Activated naive CD8-positive, alpha-beta T cell treated with anti-CD3 and anti-CD28 coated beads for 36 hours (primary cell): ENCODE measurements at places on chromosomes 4 and X.

- no peak for DNase-seq
Observed at GRCh38 chr4:53644607-53645006, 53.3 kb upstream of the LNX1 start.

GRCh38 chr4:4709736-4710135 is 149.7 kb upstream of the MSX1 start:
- no peak for DNase-seq

DNA sequence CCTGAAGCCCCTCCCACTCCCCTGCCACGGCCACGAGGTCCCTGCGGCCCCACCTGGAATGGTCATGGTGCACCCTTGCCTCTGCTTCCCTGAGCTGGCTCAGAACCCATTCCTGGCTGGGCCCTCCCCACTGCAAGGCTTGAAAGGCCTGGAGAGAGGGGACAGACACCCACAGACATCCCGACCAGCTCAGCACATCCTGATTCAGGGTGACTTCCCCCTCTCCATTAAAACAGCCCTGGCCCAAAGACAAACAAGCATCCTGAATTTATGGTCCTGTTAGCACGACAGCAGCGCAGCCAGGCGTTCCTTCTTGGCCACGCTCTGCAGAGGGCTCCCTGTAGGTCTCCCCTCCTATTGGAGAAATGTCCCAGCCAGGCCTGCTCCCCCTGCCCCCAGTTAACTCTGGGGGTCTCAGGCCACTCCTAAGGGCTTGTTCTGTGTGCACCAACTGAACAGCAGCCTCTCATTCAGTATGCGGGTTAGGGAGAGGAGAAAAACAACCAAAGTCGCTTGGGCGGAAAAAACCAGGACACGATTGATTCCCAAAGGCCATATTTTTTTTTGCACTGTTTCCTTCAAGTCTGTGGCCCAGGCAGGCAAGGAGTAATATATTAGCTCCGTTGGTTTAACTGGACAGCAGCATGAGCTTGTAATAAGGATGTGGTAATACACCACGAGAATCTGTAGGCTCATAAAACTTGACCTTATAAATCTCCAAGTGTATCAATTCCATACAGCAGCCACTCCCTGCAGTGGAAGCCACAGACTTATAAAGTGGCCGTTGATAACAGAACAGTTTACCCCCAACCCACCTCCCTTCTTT is 106.7 kb upstream of the MSX1 start:
- no peak for DNase-seq

DNA sequence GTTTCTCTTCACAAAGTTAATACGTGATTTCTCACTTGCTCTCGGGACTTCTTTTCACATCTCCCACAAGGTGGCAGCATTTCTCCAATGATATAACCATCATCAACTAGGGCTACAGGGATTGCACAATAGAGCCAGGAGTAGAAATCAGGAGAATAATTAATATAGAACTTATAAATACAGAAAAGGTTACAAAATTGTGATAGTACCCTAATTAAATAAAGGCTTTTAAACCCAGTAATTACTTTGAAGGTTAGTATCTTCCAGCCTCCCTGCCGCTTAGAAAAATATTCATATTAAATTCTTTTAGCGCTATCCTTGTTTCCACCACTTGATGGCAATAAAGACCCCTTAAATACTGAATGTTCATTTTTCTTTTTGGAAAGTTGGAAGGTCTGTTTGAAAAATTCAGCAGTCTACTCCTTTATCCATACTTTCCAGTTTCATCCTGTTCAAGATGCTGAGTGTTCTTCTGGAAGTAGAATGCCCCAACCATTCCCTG is 65.8 kb downstream of the RASGEF1B start:
- DNase-seq, result peak; percentile 13

DNA sequence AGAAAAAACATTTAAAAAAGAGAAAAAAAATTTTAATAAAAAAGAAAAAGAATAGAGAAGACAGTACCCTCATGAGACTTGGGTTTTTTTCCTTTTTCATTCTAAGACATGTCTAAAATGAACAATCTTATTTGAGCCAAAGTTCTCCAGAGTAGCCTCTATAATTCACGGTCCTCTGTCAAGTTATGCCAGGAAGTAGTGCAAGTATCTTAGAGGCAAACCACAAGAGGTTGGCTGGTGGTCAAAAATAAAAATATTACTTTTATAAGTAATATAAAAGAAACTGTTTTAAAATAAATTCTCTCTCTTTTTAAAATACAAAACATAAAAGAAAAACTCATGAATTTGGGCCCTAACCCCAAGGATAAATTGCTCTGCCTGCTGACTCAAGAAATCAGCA is 26.5 kb downstream of the HNRNPDL start:
- no peak for DNase-seq

GRCh38 chrX:63967551-63967950 is 182.5 kb upstream of the ARHGEF9 start:
- DNase-seq, result no peak

DNA sequence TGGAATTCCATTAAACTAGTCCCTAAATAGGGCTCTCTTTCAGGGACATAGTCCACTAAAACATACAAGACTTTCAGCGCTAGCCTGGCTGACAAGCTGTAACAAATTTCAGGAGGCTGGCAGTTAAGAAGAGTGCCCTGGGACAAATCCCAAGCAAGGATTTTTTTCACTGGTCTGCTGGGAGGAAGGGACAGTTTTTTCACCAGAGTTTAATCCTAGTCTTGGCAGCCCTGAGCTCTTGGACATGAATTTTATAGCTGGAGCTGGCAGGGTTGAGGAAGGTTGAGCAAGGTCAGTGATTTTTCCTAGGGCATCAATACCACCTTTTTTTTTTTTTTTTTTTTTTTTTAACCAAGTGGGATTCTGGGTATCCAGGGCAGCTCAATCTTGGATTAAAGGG is 184.4 kb downstream of the SH2D1A start:
- no peak for DNase-seq

DNA sequence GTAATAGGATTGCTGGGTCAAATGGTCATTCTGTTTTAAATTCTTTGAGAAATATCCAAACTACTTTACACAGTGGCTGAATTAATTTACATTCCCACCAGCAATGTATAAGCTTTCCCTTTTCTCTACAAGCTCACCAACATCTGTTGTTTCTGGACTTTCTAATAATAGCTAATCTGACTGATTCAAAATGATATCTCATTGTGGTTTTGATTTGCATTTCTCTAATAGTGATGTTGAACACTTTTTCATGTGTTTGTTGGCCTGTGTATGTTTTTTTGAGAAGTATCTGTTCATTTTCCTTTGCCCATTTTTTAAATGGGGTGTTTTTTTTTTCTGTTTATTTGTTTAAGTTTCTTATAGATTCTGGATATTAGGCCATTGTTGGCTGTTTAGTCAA is 659.0 kb upstream of the GNPDA2 start:
- no peak for DNase-seq

GRCh38 chrX:25665431-25665830 is 472.7 kb upstream of the MAGEB18 start:
- no peak for DNase-seq

DNA sequence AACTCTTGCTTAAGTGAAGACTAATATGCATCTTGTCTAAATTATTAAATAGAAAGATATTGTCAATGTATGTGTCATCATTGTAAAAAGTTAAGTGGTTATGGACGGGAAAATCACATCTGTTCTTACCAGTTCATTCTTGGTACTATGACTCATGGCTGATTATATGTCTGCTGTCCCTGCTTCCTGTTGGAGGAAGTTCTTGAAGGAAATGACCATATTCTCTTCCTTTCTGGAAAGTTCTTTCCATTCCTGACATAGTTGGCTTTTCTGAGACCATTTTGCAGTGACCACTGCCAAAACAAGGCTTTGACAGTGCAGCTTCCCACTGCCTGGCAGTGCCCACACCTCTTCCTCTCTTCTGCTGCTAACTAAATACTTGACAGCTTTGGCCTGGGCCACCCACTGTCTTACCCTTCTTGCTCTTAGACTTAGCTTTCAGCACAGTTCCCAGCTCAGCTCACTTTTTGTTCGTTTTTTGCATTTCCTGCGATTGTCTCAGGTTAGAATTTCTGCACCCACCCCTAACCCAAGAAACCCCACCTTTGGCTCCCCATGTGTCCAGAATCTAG is 13.2 kb upstream of the CLDN24 start:
- DNase-seq, result no peak

- DNase-seq, result no peak
Observed at GRCh38 chr4:186161138-186161537, 30.2 kb upstream of the CYP4V2 start.

DNA sequence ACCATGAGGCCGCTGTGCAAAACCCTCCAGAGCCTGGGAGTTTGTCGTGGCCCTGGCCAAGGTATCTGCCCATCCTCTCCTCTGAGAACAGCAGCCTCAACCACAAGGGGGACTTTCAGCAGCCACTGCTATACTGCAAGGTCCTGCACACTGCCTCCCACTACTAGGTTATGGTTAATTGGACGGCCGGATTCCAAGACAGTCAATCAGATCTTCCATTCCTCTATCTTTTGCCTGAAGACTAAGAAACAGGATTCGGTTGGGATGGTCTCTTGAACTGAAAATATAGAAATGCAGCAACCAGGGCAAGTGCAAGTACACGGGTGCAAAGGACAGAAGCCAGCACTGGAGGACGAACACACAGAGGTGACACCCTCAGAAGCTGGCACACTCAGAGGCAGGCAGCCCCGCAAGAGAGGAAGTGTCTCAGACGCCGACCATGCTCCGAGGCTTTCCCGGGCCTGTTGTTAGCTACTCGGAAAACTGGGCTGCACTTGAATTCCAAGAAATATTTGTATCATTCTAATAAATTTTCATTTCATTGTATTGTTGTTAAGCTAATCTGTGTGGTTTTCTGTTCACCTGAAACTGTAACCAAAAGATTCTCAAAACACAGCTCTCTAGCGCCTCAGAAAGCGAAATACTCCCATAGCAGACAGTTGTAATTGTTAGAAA is 63.3 kb downstream of the AFAP1 start:
- peak; percentile 34 for DNase-seq

DNA sequence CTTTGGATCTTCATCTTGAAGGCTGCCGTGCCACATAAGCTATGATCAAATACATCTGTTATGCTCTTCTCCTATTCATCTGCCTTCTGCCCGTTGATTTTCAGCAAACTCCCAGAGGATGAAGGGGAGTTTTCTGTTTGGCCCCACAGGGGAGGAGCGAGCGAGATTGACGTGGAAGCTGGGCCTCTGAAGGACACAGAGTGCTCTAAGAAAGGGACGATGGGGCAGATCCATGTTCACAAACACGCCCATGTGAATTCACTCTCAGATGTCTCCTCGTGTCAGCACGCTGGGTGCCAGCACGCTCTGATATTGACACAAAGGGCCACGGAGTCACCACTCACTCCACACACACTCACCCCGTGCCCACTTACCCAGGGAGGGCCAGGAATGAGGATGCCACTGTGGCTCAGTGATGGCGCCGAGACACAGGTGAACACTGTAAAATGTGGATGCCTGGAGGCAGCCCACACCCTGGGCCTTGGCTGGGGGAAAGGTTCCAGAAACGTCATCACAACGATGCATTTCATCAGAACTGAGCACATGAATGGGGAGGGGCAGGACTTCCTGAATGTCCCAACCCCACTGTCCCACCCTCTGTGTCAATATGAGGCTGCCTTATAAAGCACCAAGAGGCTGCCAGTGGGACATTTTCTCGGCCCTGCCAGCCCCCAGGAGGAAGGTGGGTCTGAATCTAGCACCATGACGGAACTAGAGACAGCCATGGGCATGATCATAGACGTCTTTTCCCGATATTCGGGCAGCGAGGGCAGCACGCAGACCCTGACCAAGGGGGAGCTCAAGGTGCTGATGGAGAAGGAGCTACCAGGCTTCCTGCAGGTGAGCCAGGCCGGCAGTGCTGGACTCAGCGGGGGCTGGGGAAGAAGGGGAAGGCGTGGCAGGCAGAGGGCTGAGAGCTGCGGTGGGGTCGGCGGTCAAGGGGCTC is at the start of gene S100P:
S100P (plus strand) TSS at position 648 of the 946 bp plus-strand sequence; CDS start at position 703, 55 bp downstream.
- no peak for DNase-seq

DNA sequence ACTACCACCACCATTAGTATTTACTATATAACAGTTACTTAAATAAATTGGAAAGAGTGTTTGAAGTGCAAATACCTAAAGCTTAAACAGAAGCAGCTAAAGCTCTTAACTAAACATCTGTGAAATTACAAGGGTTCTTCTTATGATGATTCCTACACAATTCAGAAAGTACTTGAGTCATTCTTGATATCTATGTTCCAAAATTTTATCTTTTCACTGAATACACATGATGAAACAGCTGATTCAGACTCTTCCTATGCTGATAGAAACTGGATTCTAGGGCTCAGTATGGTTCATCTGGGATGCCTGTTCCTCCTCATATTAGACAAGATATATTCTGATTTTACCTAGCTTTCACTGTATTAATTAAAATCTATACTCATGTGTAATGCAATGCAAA is 13.6 kb downstream of the EREG start:
- no peak for DNase-seq

- no peak for DNase-seq
Observed at GRCh38 chr4:48028696-48029095, 12.1 kb downstream of the NIPAL1 start.

GRCh38 chr4:16685536-16685935 is 212.9 kb downstream of the LDB2 start:
- DNase-seq, result no peak

DNA sequence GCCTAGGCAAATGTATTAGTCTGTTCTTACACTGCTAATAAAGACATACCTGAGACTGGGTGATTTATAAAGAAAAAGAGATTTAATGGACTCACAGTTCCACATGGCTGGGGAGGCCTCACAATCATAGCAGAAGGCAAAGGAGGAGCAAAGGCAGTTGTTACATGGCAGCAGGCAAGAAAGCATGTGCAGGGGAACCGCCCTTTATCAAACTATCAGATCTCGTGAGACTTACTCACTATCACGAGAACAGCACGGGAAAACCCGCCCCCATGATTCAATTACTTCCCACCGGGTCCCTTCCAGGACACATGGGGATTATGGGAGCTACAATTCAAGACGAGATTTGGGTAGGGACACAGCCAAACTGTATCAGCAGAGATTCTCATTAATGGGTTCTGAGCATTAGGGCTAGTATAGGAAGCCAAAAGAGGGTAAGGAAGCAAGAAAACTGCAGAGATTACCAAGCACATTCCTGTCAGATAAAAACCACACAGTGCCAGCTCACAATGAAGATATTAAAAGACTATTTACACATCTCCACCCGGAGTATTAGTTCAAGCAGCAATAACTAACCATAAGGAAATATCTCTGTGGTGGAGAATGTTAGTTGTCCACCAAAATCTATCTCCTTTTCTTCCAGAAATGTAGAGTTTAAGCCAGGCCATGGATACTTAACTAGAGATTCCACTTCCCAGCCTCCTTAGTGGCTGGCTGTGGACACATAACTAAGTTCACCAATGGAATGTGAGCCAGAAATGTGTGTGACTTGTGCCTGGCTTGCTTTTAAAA is 61.2 kb upstream of the HOPX start:
- DNase-seq, result no peak

DNA sequence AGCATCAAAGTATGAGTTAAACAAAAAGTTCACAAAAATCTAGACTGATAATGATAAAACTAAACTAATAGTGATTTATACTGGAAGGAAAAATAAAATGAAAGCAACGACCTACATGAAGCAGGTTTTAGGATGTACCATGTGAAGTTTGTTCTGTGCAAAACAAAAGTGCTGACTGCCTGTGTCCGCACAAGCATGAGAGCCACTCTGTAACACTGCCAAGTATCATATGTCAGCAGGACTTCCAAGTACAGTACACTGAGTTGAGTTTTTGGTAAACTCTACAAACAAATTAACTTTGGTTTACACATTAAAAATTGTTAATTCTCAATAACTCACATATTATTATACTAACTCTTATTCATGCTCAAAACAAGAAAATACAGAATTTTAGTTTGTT is 459.0 kb downstream of the PDGFC start:
- no peak for DNase-seq

- no peak for DNase-seq
Observed at GRCh38 chr4:140005699-140006098, 148.3 kb downstream of the MAML3 start.

- DNase-seq, result peak; percentile 77
Observed at GRCh38 chr4:10115797-10116568, 616 bp downstream of the WDR1 start.
